Left cardiac atrium (tissue), 4 donors: ENCODE measurements at places on chromosomes 2 and 18.
A peak's percentile ranks its signal among the peaks of the same experiment; 100 is the strongest.

- no peak for DNase-seq
Observed at GRCh38 chr2:152347076-152347475, 12.1 kb downstream of the FMNL2 start.

DNA sequence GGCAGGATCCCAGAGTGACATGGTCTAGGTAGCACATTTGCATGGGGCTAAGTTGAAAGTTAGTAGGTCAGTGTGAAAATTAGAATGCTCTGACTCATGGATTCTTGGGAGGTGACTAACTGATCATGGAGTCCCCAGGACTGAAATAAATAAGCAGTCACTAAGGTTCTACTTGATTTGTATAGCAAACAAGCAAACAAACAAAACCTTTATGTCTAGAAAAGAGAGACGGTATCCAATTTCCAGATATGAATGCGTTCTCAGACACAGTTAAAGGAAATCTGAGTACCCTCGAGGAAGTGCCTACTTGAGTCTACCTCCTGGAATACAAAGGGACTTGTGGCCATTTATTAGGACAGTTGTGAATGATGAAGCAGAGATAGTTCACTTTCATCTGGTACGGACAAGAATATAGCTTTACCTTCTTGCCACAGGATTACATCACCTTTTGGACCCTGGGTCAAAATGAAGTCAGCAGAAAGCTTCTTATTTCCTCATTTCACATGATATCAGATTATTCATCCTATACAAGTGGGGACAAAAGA is 54.3 kb upstream of the AGPS start:
- DNase-seq: no peak

DNA sequence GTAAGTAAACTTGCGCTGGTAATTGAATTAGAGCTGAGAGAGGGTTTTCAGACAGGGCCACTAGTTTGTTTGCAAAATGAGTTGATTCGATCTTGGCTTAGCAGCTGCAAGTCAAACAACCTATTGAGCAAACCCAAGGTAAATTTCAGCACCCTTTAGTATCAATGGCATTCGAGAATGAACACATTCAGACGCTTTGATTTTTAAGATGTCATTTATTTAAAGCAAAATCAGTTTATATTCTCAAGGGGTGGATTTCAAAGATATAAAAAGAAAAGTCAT is 44.2 kb downstream of the TGIF1 start:
- DNase-seq: no peak

DNA sequence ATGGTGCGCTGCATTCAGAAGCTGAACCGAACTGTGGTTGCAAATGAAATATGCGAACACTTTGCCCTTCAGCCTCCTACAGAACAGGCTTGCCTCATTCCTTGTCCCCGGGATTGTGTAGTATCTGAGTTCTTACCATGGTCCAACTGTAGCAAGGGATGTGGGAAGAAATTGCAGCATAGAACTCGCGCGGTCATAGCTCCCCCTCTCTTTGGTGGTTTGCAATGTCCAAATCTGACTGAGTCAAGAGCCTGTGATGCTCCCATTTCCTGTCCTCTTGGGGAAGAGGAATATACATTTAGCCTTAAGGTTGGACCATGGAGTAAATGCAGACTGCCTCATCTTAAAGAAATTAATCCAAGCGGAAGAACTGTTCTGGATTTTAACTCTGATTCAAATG is 291.4 kb downstream of the THSD7B start:
- no peak for DNase-seq

DNA sequence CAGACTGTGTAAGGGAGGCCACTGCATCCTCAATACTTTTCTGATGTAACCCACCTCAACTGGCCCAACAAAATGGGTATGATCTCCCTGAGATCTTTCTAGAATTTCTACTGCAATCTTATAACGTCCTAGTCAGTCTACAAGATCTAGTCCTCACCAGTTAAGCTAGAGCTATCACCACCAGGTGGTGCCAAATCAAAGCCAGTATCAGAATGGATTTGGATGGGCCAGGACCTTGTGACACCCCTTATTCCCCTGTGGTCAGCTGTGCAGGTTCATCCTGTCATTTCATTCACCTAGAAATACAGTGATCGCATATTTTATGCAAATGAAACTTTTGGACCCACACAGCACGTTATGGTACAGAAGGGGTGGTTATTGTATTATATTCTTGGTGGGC is 90.3 kb downstream of the OLA1 start:
- DNase-seq: no peak

GRCh38 chr2:86593266-86593665 is 30.0 kb upstream of the CHMP3 start:
- DNase-seq: no peak

- no peak for DNase-seq
Observed at GRCh38 chr18:63567276-63567675, 19.9 kb upstream of the SERPINB13 start.

DNA sequence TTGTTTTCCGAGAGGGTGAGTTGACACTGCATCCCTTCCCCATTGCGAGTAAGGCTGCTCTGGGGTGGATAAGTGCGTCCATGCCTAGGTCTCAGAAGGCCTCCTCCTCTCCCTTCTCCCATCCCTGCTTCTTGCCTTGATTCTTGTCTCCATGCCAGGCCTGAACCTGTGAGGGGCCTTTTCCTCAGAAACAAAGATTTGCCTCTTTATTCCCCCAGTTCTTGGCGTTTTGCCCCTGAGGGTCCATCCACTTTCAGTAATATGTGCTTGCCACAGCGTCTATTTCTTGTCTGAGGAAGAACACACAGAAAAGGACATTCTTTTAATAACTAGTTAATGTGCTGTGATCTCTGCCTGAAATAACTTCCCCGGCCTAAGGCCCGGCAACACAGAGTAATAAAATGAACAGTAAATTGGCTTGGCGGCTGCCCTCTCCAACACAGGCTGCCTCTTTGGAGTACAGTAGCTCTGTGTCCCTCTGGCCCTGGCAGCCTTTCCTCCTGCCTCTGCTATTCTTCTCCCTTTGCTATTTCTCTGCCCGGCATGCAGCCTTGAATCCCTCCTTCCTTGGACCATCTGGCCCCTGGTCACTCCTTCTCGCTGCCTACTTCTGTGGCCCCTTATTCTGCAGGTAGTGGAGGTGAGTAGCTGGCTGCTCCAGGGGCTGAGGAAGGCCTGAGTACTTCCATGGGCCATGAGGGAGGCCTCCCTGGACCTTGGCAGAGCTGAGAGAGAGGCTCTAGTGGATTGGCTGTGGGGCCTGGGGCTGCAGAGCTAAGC is 4.4 kb downstream of the EHD3 start:
- no peak for DNase-seq

GRCh38 chr2:130920415-130921163 is 83.9 kb downstream of the ARHGEF4 start:
- DNase-seq: peak; percentile 51

DNA sequence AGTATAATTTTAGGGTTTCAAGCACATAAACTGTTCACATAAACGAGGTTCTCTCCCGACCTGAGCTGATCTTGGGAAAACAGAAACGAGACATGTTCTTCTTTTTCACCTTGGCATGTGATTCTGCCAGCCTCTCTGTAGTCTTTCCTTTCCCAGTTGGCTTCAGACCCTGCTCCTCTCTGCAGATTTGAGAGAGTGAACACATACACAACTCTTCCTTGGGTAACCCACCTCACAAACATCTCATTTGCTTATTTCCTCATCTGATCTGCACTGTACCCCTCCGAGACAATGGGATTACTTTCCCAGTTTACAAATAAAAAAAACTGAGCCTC is 46.1 kb downstream of the REEP1 start:
- DNase-seq: no peak

DNA sequence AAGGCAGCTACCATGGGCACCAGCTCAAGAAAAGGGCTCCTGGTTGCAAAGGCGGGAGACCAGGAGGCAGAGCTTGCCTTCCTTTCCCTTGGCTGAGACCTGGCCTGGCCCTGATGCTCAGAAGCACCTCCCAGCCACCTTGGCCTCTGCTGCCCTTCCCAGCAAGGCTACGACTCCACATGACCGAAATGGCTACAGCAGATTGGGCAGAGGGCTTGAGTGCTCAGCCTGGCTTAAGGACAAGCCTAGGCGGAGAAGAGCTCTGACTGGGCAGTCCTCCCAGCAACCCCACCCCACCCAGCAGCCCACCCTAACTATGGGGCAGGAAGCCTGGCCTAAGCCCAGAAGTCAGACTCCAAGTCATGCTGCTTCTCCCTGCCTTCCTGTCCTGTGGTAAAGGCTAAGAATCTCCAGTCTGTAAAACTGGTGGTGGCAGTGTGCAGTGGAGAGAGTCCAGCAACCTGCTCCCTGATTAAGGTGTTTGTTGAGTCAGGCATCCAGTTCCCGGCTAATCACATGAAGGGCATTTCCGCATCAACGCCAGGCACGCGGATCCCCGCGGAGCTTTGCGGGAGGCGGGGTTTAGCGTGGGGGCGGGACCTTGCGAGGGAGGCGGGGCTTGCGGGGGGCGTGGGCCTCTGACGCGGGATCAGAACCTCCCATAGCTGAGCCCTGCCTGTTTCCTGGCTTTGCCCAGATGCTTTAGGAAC is 256.0 kb downstream of the BCL11A start:
- no peak for DNase-seq

GRCh38 chr2:85850451-85850850 is 38.3 kb downstream of the ST3GAL5 start:
- DNase-seq: no peak

DNA sequence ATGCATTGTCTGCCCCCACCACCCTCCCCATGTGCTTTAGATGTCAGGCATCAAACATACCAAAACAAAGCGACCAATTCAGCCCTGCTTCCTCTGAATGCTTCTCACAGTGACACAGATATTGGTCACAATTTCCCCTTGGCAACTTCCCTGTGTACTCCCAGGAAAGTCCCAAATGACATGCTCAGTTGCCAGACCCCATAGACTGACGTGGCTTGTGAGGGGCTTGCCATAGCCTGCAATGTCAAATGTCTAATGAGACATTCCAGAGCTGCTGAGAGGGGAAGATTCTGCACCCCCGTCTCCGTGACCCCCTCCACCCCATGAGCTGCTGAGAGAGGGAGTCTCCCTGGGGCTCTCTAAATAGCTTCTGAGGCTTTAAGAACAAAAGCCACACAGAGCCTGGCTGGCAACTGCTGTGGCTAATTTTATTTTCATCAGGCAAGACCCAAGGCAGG is 47.3 kb downstream of the RFTN2 start:
- peak; percentile 39 for DNase-seq

DNA sequence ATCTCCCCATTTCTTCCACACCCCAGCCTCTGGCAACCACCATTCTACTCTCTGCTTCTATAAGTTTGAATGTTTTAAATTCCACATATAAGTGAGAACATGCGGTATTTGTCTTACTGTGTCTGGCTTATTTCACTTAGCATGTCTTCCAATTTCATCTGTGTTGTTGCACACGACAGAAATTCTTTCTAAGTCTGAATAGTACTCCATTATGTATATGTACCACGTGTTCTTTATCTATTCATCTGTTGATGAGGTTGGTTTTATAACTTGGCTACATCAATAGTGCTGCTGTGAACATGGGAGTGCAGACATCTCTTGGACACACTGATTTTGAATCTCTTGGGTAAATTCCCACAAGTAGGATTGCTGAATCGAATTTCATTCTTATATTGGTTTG is 31.8 kb upstream of the MTX2 start:
- no peak for DNase-seq

DNA sequence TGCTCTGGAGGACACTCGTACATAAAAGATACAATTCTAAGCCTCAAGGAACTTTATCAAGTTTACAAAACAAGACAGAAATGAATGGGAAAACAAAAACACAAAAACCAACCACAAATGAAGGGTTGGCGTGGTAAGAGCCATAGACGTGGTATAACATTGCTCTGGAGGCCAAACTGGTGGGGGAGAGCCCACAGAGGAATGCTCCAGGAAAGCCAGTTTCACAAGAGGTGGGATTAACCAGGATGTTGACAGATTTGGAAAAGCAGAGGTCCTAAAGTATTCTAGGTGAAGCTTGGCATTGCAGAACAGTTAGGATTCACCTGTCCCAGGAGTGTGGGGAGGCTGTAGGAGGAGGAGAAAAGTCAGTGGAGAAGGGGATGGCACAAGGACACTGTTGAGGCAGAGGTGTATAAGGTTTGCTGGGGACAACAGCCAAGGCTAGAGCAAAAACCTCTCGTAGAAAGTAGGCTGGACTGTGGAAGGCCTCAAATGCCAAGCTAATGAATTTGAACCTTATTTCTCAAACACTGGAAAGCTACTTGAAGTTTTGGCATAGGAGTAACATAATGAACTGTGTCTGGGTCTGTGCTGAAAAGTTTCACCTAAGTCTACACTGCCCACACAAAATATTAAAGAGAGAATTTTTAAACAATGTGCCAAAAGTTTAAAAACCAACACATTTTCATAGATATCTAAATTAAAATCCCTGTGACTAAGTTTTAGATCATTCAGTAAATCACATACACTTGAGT is 135.1 kb downstream of the THADA start:
- DNase-seq: no peak
